ENCODE measurements at places on chromosomes 1 and 21.

GRCh38 chr1:245463392-245464165, 308.8 kb downstream of the KIF26B start:
- ATAC-seq, result no peak

DNA sequence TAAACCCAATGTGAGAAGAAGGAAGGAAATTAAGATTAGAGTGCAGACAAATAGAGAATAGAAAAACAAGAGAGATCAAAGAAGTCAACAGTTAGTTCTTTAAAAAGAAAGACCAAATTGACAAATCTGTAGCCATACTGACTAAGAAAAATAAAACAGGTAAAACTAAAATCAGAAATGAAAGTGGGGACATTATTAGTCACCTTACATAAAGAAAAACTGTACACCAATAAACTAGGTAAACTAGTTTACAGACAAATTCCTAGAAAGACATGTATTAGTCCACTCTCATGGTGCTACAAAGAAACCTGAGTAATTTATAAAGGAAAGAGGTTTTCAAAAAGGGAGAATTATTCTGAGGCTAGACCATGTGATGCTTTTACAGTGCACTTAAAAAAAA, 22.3 kb downstream of the BLZF1 start:
- no peak for ATAC-seq

DNA sequence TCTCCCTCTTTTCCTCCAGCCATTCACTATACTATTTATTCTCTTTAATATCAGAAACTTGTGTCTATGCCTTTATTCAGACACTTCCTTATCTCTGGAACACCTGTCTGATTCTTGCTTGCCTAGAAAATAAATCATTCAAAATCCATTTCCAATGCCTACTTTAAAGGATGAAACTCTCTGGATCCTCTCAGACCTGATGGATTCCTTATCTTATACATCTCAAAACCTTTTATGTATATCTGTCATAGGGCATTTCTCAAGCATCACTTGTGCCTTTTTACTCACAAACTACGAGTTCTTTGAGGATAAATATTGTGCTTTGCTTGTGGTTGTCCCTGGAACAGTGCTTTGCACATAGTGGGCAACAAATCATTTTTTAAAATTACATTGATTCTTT, 3.8 kb upstream of the ATP6V1G3 start:
- ATAC-seq, result no peak

- ATAC-seq, result no peak
Observed at GRCh38 chr1:156510709-156511108, 10.1 kb upstream of the MEF2D start.

GRCh38 chr1:240611228-240611618, 732 bp downstream of the GREM2 start:
- ATAC-seq, result no peak

DNA sequence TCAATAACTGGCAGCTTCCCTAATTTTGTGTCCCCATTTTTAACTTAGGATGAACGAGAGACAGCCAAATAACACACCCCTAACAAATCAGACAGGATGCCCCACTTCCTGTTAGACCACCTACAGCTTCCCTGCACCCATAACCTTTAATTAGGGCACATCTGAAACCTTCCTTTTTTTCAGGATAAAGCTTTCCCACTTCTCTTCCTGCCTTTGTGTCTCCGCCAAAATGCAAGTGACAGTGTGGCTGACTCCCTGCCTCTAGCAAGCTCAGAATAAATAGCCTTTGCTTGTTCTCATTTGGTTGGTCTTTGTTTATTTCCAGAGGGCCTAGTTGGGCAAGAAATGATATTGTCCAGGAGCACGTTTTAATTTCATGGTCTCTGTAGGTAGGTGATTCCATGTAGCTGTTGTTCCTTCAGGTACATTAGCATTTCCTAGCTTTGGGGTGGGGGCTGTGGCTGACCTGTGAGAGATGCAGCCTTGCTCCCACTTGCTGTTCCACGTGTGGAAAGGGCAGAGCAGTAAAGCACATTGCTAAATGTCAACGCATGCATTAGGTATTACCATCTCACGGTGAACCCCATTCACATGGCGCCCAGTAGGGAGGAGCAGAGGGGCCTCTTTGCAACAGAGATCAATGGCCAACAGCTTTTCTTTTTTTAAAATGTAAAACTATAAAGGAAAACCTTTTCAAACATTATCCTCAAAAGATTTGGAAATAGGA, 154.9 kb downstream of the ST6GALNAC3 start:
- ATAC-seq, result no peak

- no peak for ATAC-seq
Observed at GRCh38 chr1:84311296-84311695, 9.8 kb downstream of the SAMD13 start.

GRCh38 chr1:229452956-229453801, 19.3 kb upstream of the ACTA1 start:
- no peak for ATAC-seq

DNA sequence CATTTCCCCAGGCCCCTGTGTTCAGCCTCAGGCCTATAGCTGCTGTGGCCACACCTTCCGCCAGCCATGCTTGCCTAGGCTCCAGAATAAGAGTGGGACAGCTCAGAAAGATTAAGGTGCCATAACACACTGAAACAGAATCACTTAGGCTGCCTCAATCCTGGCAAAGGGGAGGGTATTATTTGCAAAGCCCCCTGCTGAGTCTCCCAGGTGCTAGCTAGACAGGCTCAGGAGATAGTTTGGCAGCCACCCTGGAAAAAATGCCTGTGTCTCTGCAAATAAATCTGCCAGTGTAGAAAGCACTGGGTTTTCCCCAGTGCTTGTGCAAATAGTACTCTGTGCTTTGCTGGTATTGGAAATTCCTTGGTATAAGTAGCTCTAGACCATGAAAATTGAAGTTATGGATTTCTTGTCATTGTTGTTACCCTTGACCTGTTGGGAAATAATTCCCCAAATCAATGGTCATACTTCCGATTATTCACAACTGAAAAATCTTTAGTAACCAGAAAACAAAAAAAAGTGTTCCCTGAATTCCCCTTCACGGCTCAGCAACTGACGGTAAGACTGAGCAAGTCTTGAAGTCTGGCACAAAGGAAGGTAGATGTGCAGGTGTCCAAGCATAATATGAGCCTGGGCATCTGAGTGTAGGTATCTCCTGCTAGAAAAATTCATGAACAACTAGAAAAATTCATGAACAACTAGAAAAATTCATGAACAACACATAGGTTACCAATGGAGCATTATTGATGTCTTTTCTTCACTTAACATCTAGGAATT, 56.9 kb downstream of the PROX1 start:
- ATAC-seq, result no peak

GRCh38 chr1:221743416-221744208, 1.7 kb upstream of the DUSP10 start:
- ATAC-seq, result peak; percentile 9

Data from stimulated activated memory B cell treated with anti-CD40 and anti-IgM and Interleukin-4, amounts not matched to agents 10 μg/mL and 1 μg/mL and 100 μg/mL, for 72 hours (primary cell).